Pulmonary artery endothelial cell (primary cell): ENCODE measurements at places on chromosomes 12 and 14.

DNA sequence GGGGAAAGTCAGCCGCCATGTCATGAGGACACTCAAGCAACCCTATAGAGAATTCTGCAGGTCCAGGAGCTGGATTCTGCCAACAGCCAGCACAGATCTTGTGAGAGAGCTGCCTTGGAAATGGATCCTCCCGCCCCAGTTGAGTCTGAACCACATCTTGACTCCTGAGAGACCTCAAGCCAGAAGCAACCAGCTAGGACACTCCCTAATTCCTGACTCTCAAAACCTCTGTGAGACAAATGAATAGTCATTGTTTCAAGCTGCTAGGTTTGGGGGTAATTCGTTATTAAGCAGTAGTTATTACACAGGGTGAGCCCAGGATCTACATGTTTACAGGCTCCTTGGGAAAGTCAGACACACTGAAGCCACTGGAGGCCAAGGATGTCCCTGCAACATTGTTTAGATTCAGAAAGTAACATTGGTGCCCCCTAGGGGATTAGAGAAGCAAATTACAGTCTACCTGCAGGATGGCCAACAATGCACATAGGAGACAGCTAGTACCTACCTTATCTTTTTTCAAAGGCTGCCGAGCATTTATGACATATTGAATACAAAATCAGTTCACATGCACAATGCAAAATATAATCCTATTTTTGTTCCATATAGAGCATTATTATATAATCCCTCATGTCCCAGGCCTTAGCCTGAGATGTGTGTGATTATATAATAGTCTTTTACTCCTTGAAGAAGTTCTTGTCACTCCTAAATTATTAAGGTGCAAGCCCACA is 57.9 kb upstream of the FICD start:
- peak; percentile 19 for DNase-seq

DNA sequence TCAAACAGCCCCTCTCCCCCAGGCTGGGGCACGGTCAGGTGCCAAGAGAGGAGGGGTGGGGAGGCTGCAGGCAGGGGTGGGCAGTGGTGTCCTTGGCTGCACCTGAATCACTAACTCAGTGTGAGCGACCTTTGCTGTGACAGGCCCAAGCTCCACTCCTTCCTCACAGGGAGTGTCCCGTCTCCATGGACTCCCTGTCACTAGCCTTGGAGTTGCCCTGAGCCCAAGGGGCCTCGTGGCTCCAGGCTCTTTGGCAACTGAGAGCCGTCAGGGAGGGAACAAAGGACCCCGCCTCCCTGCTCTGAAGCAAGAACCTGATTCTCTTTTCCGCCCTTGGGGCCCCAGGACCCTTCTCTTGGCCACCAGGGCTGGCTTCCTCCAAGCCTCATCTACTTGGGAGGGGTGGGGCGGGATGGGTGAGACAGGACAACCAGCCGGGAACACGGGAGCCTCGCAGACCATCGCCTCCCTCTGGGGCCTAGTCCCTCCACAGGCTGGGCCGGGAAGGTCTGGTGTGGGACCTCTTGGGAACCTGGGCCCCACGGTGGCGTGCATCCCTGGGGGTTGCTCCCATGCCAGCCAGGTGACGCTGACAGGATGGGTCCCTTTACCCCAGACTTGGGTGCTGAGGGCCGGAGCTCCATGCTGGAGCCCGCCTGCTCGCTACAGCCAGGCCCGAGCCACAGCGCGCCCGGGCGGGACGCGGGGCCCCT is 935 bp upstream of the ADSS1 start:
- no peak for DNase-seq

DNA sequence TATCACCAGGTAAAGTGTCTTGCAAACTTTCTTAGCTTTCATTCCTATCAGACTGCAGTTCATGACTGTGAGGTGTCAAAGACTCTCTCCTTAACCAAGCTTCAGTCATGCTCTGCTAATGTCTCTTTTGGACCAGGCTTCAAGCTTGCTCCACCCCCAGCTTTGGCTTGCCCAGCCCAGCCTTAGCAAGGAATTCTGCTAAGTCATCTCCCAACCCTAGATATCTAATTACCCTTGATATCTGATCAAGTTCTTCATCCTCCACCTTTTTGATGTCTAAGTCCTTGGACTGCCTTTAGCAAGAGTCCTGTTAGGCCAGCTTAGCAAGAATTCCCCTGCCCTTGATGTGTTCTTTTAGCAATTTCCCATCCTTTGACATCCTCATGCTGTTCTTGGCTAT is 108.9 kb upstream of the FGD4 start:
- DNase-seq = no peak

DNA sequence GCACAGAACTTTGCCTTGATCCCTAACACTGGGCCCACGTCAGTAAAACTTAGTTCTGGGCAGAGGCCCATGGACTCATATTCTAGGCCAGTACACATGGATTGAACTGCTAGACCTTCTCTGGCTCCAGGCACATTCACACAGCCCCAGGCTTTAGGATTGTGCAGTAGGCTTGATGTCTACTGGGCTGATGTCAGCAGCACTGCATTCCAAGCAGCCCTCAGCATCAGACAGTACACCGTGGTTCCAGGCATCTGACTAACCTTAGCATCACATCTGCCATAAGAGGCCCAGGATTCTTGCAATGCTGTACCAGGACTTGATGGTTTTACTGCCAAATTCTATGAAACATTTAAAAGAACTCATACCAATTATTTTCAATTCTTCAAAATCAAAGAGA is 301.9 kb downstream of the CCER1 start:
- no peak for DNase-seq

- DNase-seq = no peak
These were observed 99.6 kb downstream of the RIN3 start for GRCh38 chr14:92613008-92613658.

DNA sequence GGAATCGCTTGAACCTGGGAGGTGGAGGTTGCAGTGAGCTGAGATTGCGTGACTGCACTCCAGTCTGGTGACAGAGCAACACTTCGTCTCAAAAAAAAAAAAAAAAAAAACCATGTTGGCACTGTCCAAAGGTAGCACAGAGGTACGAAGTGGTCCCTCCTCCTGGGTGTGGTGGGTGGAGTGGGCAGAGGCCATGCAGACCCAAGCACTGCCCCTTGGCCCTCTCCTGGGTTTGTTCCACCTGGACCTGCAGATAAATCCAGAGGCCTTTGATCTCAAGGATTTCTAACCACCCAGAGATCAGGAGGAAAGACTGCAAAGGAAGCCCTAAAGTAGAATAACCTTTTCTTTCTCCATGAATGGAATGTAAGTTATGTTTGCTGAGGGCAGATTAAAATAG is 8.7 kb upstream of the GALNT6 start:
- no peak for DNase-seq

DNA sequence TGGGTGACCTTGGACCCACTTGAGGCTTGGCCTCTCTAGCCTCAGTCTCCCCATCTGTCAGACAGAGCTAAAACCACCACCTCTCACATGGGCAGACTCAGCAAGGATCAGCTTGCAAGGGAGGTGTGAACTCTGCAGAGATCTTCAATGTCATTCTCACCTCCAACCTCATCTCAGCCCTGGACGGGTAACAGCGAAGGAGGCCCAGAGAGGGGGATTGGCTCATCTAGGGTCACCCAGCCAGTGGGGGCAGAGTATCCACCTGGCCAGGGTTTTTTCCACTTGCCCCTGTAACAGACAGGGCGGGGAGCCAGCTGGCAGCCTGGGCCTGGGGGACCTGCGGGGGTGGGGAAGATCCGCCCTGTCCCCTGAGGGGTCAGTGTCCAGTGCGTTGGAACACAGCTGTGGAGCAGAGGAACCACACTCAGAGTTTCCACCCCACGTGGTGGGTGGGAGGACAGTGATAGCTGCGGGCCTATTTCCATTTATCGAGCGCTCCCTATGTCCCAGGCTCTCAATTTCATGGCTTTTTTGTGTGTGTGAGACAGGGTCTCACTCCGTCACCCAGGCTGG is 27.4 kb downstream of the DTX1 start:
- no peak for DNase-seq

- DNase-seq = peak; percentile 26
These were observed 877 bp downstream of the BAG5 start for GRCh38 chr14:103561381-103562178.

DNA sequence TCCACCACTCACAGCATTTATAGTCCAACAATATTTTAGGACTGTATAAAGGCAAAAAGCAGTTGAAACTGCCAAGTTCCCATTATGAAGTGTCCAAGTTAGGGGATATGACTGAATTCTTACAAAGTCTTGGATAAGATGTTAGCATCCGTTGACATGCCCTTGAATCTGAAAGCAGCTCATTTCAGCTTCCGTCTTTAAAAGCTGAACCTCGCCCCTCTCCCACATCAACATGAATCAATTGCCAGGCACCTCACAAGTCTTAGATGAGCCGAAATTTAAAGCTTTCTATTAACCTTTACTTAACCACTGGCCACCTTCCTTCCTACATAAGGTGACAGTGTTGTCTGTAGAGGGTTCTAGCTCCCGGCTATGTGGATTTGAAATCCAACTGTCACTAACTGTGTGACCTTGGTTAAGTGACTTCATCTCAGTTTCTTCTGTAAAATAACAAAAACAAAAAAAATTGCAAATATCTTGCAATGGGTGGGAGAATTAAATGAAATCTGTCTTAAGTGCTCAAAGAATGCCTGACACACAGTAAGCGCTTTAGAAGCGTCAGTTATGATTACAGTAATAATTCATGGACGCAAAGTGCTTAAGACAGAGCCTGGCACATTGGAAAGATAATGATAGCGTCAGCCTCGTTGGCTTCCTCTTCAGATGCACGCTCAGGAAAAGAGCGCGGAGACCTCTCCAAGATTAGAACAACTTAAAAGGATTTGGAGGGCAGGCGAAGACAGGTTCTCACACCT is 1.2 kb downstream of the PPP1CC start:
- DNase-seq = no peak

DNA sequence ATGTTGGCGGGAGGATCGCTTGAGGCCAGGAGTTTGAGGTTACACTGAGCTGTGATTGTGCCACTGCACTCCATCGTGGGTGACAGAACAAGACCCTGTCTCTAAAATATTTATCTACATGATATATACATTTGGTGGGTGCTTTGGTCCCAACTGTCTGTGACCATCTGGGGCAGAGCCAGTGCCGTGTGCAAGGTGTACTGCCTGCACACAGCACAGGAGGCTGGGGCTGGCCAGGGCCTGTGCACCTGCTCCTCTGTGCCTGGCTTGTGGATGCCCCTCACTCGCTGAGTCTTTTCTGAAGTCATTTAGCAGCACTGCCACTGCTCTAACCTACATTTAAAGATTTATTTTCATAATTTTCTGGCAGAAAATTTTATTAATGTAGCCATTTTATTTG is 58.7 kb downstream of the TRAF3 start:
- DNase-seq = no peak

GRCh38 chr12:46499226-46499625 is 126.7 kb upstream of the SLC38A2 start:
- no peak for DNase-seq
